Jurkat, Clone E6-1 (cell line): ENCODE measurements at places on chromosomes 13 and 19.
A peak's percentile ranks its signal among the peaks of the same experiment; 100 is the strongest.

DNA sequence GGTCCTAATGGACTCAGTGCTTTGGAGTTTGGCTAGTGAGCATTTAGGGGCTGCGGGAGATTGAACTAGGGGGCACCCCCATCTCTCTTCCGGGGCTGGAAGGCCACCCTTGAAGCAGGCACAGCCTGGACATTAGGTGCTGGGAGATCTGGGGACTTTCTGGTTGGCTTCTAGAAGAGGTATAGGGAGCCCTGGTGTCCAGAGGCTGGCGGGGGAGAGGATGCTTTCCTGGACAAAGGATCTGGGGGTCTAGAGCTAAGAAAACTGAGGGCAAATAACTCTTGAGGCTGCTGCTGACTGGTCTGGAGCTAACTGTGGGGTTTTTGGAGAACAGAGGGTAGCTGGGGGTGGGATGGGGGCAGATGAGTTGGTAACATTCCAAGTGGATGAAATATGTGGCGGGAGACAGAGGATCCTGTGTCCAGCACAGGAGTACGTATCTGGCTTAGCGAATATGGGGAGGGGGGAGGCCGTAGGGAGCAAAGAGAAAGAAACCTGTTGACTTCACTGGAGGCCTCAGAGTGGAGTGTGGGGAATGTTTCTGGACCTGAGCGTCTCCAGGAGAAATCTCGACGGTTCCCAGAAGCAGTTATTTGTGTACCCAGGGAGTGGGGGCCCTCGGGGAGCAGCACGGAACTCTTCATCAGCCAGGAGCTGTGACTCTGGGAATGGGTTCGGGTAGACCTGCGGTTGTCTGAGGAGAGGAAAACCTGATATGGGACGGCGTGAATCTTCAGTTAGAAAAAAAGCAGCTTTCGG is 1.4 kb downstream of the HNRNPUL1 start:
- no peak for DNase-seq

GRCh38 chr13:51832471-51833152 is 12.4 kb downstream of the TMEM272 start:
- DNase-seq = peak; percentile 64

GRCh38 chr19:1776606-1777147 is 23.4 kb downstream of the ONECUT3 start:
- DNase-seq = no peak

GRCh38 chr13:76932076-76932475 is 16.2 kb upstream of the ACOD1 start:
- DNase-seq = no peak

DNA sequence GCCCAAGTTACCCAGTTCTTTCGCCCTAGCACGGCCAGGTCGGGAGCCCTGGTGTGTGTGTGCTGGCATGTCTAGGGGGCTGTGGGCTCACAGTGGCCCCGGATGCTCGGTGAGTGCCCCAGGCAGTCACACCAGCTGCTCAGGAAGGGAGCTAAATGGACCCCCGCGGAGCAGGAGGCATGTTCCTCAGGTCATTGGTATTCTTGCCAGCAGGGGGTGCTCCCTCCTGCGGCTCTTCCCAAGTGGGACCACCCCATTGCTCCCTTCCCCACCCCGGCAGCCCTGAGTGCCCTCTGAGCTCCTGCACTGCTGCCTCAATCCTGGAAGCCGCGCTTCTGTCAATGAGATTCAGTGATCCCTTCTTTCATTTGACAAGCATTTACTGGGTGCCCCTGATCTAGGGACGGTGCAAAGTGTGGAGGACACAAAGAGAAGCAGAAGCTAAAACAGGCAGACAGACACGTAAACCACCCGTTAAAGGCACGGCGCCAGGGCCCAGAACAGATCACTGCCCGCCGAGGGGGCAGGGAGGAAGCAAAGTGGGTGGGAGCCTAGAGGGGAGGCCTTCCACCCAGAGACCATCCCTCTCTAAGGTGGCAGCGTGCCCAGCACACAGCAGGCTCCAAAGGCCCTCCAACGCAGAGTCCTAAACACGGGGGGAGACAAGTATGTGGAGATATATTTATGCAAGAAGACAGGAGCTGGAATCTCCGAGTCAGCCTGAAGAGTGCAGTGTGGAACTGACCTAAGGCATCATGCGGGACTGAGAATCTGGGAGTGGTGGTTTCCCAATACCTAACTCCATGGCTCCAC is 5.2 kb upstream of the ADPRHL1 start:
- no peak for DNase-seq

GRCh38 chr13:45752510-45752909 is 50.4 kb downstream of the CBY2 start:
- no peak for DNase-seq

DNA sequence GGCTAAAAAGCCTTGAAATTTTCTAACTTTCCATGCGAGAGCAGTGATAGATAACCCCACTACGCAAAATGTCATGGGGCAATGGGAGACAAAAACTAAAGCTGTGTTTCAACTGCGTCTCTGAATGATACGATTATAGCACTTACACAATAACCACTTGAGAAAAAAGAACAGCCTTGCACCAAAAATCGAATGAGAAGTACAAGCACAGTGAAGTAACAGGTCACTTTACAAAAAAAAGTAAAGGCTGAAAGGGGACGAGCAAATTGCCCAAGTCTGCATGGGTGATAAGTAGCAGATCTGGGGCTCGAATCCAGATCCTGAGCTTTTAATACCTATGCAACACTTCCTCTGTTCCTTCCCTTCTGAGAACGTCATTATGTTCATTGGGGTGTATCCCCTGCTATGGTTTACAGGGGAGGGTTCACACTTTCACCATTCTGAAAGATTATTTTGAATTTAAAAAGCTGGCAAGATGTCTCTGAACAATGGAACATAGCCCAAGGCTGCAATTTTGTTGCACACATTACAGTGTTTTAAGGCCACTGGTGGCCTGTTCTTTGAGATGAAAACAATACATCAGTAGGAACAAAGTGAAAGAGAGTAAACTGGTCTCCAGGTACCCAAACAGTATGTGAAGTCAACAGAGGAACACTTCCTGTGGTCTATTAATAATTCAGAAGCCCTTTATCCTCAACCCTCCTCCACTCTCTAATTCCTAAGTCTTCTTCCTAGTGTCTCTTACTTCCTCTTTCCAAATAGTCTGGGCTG is 3.2 kb downstream of the CPB2 start:
- DNase-seq = no peak

- no peak for DNase-seq
Measured at GRCh38 chr13:36822785-36823184, 3.8 kb downstream of the RFXAP start.

GRCh38 chr19:15631817-15632216 is 8.9 kb upstream of the CYP4F3 start:
- peak; percentile 28 for DNase-seq

GRCh38 chr19:18053576-18054219 is 33.0 kb downstream of the IL12RB1 start:
- DNase-seq = no peak

- peak; percentile 41 for DNase-seq
Measured at GRCh38 chr19:50794876-50795663, 4.9 kb downstream of the ACP4 start.

DNA sequence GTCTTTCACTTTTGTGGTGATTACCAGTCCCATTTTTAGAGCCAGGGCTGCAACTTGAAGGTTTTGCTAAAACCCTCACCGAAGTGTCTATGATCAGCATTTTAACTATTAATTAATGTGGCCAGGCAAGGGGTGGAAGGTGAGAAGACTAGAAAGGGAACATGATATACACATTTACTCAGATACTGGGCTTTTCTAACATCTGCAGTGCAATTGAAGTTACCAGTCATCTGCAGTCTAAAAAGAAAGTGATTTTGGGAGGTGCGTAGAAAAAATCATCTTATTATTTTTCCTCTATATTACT is 481 bp downstream of the ALOX5AP start:
- no peak for DNase-seq

- DNase-seq = no peak
Measured at GRCh38 chr13:73341748-73342147, 282.9 kb downstream of the KLF5 start.

GRCh38 chr19:279231-279630 is 12.0 kb downstream of the PLPP2 start:
- DNase-seq = no peak

- DNase-seq = no peak
Measured at GRCh38 chr13:72599178-72599743, 128.2 kb downstream of the MZT1 start.

DNA sequence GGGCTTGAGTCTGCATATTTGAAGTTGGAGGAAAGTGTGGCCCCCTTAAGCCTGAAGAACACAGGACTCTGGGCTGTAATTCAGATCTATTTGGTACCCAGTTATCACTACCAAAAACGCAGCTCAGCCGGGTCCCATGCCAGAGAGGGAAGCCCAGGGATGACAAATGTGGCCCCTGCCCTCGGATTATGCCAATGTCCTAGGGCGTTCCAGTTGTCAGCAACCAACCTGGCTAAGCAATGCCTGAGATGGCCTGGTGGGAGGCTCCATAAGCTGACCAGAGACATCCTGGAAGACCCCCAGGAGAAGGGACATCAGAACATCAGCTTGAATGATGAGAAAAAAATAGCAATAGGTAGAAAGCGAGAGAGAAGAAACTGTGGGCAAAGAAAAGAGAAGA is 79.6 kb upstream of the UQCRFS1 start:
- no peak for DNase-seq

- DNase-seq = no peak
Measured at GRCh38 chr19:35843676-35844481, 8.4 kb downstream of the NPHS1 start.

DNA sequence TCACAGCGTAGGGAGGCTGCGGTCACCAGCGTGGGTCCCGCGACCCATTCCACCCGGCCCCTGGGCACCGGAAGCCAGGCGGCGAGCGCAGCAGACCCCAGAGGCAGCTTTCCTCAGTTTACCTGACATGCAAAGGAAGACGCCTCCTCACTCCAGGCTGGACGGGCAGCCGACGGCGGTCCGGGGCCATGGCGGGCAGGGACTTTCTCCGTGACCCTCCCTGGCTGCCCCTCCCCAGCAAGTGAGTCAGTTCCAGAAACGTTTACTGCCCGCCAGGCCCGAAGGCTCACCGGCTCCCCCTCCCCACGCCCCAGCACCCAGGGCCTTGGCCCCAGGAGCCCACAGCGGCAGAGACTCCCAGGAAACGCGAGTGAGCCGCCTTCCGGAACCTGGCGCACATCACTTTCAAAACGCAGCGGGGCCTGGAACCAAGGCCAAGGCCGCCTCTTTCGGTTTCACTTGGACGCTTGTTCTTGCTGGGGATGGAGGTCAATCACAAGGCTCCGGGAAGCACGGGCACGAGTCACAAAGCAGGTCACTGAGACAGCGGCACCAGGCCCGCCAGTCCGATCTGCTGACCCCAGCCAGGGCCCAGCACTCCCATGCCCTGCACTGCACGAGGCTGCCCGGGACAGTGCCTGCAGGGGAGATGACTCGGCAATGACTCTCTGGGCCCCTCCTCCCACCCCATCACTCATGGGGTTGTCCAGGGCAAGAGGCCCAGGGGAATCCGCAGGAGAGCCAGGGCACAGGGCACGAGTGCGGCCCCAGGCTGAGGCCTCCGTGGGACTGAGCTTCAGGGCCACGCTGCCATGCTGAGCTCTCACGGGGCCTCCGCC is 5.3 kb downstream of the SBNO2 start:
- DNase-seq = no peak

DNA sequence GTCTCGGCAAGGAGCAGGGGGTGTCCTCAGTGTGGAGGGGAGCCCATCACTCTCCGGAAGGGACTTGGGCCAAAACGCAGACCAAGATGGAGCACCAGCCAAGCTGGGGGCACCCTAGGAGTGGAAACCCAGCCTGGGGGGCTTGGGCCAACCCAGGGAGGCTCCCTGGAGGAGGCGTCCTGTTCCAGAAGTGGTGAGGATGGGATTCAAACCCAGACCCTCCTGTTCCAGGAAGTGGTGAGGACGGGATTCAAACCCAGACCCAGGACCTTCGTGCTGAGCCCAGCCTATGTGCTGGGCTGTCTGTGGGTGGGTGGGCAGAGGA is 848 bp upstream of the PLIN4 start:
- no peak for DNase-seq

DNA sequence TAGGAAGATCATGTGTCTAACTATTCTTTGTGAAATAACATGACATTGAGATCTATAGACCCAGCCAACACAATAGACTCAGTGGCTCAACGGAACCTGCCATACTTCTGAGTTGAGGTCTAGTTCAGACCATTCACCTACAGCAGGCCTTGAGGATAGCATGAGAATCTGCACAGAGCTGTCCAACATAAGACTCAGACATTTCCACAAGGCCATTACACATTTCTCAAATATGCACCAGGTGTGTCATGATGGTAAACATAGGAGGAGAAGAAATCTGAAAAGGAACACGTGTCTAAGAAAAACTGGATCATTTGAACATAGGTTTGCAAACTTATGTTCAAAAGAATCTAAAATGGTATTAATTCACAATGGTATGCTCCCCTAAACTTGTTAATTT is 421.4 kb downstream of the SLITRK6 start:
- no peak for DNase-seq

DNA sequence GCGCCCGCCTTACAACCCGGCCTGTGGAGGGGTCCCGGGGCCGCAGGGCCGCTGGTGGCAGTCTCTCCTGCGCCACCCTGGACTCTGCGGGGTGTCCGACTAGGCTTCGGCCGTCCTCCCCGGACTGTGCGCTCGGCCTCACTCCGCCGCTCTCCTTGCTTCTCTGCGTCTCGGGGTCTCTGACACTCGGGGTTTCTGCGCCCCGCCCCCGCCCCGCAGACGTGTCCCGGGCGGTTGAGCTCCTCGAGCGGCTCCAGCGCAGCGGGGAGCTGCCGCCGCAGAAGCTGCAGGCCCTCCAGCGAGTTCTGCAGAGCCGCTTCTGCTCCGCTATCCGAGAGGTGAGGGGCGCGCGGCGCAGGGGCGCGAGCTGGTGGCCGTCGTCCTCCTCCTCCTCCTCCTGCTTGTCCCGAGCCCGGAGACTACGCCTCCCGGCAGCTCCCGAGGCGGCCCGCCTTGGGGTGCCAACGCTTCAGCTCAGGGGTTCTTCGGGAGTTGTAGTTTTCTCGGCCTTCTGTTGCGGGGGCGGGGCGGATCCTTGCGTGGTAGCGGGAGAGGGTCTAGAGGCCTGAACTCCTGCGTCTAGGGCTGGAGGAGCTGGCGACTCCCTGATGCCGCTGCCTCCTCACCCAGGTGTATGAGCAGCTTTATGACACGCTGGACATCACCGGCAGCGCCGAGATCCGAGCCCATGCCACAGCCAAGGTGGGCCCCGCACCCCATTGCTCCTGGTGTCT is 627 bp downstream of the LIN7B start:
- DNase-seq = no peak

- no peak for DNase-seq
Measured at GRCh38 chr19:51621178-51621577, 9.0 kb downstream of the SIGLEC5 start.

GRCh38 chr19:31175564-31176348 is 173.5 kb downstream of the TSHZ3 start:
- no peak for DNase-seq

DNA sequence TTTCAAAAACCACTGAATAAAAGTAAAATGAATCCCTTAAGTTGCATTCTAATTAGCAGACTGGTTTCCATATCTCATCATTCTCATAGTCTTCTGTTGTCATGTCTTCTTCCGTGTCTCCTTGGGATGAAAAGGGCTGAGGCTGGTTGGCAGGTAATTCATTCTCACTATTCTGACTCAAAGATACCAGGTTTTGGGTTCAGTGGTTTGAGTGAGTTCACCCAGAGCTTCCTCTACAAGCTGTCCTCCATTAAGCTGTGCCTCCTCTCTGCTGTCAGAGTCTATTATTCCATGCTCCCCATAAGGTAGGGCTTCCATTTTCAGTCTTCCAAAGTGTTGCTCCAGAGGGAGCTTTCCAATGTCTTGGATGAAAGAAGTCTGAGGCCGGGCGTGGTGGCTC is 68.3 kb downstream of the FNDC3A start:
- no peak for DNase-seq

- no peak for DNase-seq
Measured at GRCh38 chr19:33468361-33469170, 53.0 kb downstream of the PEPD start.
